Posterior vena cava (tissue), 2 donors: ENCODE measurements at places on chromosomes 3 and 15. TPM values are rescaled to one million over a fixed set of nuclear protein-coding genes. Genes with fewer than 3 reads are reported as not detected.

Gene CACNA1D
- total RNA-seq, result 1.9 TPM

Gene SOX14
- not detected for total RNA-seq

Gene ADPRH
- total RNA-seq, result 17.9 TPM

Gene LIPH
- total RNA-seq, result 0.19 TPM

Gene NR1I2
- 0.19 TPM for total RNA-seq

Gene ANKRD28
- 45.0 TPM for total RNA-seq

Gene EPHA6
- 0.57 TPM for total RNA-seq

Gene VPS39
- 48.4 TPM for total RNA-seq

Gene LMAN1L
- not detected for total RNA-seq

Gene PGBD4
- 1.2 TPM for total RNA-seq

Gene NPAP1
- not detected for total RNA-seq

Gene CRABP1
- total RNA-seq, result not detected

Gene TGM4
- not detected for total RNA-seq

Gene CPNE9
- not detected for total RNA-seq

Gene AGBL1
- not detected for total RNA-seq

Gene SAMMSON
- 0.28 TPM for total RNA-seq

Gene C2CD4A
- not detected for total RNA-seq

Gene GATA2
- 11.9 TPM for total RNA-seq

Gene FBXL2
- 9.8 TPM for total RNA-seq

Gene SLC28A1
- not detected for total RNA-seq

Gene PROS1
- total RNA-seq, result 32.9 TPM

Gene PLSCR5
- not detected for total RNA-seq

Gene SLC6A20
- total RNA-seq, result not detected

Gene C3orf22
- total RNA-seq, result not detected
